ENCODE measurements at places on chromosomes 6 and 20.
A peak's percentile ranks its signal among the peaks of the same experiment; 100 is the strongest.

GRCh38 chr6:133681891-133682290 lies 207.0 kb upstream of the TCF21 start:
- DNase-seq, result no peak

DNA sequence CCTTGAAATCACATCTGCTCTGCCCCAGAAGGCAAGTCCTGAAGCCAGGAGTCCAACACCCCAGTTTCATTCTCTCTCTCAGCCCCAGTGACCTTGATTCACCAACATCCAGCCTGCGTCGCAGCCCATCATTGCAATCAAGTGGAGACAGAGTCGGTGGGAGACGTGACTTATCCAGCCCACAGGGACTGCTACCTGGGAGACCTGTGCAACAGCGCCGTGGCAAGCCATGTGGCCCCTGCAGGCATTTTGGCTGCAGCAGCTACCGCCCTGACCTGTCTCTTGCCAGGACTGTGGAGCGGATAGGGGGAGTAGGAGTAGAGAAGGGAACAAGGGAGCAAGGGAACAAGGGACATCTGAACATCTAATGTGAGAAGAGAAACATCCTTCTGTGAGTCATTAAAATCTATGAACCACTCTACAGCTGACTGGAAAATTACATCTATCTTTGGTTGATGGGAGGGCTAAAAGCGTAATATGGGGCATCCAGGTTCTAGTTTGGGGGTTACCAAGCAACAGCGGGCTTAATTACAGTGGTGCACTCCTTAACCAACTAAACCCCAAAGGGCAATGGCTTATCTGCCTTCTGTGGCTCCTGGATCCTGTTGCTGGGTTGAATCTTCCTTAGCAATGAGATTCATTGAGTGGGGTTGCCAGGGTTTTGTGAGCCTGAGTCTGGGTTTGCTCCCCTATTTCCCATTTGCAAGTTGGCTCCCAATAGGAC lies 2.5 kb downstream of the LY6G6D start:
- DNase-seq, result no peak

DNA sequence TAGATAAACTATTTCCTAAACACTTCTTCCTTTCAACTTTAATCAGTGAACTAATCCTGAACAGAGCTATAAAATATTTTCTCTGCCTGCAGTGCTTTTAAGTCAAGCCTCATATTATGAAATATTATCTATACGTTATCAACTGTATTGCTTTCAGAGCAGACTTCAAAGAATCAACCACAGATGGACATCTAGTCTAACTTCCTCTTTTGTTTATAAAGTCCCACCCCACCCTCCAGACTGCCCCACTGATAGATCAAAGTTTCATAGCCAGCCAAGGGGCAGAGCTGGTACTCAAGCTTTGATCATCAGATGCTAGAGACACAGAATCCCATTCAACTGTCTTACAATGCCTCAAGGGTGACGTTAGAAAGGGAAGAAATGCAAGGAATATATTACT lies 308.3 kb downstream of the LAMA2 start:
- DNase-seq, result no peak

GRCh38 chr6:129634411-129635230 lies 75.4 kb downstream of the ARHGAP18 start:
- DNase-seq, result no peak

- no peak for DNase-seq
Observed at GRCh38 chr6:143941852-143942627, 66.0 kb downstream of the PLAGL1 start.

DNA sequence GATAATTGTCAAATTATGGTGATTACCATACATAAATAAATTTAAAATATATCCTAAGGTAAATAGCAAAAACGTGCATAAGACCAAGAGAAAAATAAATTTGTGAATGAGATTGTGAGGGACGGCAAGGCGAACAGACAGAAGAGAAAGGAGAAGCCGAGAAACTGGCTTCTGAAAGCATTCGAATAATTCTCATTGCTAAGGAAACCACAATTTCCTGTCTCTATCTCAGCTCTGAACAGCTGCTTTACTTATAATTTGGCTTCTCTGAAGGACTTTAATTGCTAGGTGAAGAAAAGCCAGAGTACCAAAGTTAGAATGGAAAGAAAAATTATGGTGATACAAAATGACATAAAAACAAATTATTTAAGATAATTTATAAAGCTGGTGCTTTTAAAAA lies 79.0 kb upstream of the RGS17 start:
- no peak for DNase-seq

DNA sequence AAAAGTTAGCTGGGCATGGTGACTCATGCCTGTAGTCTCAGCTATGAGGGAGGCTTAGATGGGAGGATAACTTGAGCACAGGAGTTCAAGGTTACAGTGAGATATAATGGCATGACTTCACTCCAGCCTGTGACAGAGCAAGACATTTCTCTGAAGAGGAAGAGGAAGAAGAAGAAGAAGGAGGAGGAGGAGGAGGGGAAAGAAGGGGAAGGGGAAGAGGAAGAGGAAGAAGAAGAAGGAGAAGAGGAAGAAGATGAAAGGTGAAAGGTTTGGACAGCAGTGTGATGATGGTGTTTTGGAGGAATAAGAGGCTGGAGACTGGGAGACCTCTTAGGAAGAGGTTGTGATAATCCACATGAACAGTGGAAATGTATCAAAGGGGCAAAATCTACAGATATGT lies 410.7 kb upstream of the JAG1 start:
- no peak for DNase-seq

GRCh38 chr6:33147807-33148666 lies 44.2 kb downstream of the COL11A2 start:
- DNase-seq, result no peak

GRCh38 chr6:10389739-10390494 lies 25.0 kb downstream of the TFAP2A start:
- no peak for DNase-seq

DNA sequence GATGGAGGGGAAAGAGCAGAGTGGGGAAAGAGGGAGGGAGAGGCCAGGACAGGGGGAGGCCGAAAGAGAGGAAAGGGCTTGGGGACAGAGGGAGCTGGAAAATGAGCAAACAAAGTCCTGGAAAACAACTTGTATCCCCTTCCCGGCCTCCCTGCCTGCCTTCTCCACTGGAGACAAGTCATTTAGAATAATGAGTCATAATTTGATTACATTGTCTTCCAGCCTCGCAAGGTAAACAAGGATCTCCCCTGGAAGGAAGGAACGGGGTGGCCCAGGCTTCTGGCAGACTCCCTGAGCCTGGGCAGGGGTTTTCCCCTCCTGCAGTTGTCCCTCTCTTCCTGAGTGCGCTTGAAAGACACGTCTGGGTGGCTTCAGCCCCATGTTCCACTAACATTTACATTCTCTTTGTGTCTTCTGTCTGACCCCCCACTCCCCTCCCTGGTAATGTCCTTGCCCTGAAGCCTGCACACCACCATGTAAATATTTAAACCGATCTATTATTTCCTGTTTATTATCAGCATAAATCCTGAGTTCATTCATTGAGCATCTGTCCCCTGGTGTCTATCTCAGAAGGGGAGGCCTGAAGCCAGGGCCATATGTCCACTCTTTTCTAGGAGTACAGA lies 12.1 kb upstream of the MRPS18A start:
- DNase-seq, result no peak

DNA sequence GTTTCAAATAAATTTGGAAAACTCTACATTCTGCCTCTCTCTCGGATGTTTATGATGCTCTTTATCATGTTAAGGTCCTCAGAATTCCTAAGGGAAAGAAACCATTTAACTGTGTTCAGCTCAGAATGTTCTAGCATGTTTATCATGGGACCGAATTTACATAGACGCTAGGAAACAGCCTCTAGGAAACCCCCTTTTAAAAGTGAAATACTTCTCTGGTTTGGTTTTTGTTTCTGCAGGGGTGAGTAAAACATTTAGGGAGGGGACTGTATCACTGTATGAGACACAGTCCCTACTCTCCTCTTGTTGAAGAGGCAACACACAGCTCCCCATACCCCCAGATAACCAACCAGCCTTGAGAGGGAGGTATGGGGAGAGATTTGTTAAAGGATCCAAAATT lies 267.6 kb upstream of the SUPT3H start:
- DNase-seq, result no peak

- DNase-seq, result no peak
Observed at GRCh38 chr20:57735831-57736737, 26.3 kb upstream of the PMEPA1 start.

- peak; percentile 12 for DNase-seq
Observed at GRCh38 chr20:1434571-1435336, 31.9 kb downstream of the NSFL1C start.

DNA sequence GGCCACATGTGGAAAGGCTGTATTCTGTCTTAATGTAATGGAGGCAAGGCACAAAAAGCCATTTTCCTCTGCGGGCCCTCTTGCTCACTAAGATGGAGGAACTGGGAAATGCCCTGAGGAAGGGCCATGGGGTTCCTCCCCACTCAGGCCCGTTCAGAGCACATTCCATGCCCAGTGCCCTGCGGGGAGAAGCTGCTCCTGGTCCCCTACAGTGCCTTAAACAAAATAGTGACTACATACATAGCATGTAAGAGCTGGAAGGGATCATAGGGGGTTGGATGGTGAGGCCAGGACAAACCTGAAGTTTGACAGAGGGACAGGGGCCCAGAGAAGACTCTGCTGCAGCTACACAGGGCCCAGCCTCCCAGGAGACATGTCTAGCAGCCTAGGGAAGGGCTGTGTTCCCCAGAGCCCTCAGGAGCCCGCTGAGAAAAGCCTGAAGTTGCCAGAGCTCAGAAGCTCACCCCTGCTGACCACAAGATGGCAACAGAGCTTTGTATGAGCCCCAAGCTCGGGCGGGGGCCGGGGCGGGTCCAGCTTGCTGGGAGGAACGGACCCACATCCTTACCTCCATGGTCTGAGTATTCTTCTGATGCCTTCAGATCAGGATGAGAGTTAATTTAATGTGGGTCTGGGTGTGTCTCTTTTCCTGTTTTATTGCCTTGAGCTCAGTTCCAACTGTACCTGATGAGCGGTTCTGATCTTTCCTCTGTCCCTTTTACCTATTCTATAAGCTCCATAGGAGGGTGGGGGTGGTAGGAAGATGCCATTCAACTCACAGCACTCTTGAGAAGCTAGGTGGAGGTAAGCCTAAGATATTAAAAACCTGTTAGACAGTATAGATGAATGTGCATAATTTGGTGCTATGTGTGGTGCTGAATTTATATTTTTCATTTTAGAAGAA lies 242.9 kb downstream of the CDC5L start:
- DNase-seq, result no peak

DNA sequence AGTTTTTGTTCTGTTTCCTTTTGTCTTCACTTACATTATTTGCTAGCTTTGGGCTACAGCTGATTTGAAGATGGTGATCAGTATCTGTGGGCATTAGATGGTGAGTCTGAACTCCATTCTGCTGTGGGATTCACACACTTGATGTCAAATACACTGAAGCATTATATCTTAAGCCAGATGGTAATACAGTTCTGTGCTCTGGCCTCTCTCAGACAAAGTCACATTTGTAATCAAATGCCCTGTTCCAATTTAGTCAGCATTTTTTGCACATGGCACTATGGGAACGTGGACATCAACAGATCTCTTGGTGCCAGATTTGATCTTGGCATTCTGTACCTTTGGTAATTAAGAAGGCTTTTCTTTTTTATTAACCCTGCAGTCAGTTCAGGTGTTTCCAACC lies 56.0 kb downstream of the SASH1 start:
- no peak for DNase-seq

GRCh38 chr20:8335495-8336195 lies 203.6 kb downstream of the PLCB1 start:
- DNase-seq, result no peak

DNA sequence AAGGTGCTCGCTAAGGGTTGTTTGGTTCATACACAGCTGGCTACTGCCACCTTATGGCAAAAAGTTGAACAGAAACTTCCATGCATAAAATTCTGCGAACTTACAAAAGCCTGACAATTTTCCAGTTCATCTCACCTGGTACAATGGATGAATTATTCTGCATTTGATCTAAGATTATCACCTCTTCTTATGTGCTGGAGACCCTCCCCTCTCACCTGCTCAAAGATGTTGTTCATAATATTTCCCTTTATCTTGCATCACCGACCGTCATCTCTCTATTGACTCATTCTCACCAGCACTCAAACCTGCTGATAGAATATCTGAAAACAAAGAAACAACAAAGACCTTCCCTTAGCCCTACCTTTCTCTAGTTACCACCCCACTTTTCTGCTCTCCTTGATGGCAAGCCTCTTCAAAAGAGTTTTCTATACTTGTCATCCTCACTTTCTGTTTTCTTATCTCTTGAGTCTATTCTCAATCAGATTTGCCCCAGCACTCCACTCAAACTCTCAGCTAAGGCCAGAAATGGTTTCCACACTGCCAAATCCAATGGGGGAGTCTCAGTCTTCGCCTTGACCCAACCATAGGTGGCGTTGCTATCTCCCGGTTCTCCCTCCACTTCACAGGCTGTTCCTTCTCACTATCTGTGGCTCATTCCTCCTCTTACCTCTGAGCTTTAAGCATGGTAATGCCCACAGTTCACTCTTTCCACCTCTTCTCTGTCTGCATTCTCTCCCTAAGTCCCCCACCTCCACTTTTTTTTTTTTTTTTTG lies 25.8 kb downstream of the SNRNP48 start:
- no peak for DNase-seq

GRCh38 chr6:43171707-43172103 lies 636 bp downstream of the SRF start:
- no peak for DNase-seq

- no peak for DNase-seq
Observed at GRCh38 chr20:33276303-33277113, 6.5 kb upstream of the BPIFB1 start.

- no peak for DNase-seq
Observed at GRCh38 chr6:16578695-16579285, 182.5 kb downstream of the ATXN1 start.

- no peak for DNase-seq
Observed at GRCh38 chr6:100084316-100084990, 90.4 kb upstream of the MCHR2 start.

DNA sequence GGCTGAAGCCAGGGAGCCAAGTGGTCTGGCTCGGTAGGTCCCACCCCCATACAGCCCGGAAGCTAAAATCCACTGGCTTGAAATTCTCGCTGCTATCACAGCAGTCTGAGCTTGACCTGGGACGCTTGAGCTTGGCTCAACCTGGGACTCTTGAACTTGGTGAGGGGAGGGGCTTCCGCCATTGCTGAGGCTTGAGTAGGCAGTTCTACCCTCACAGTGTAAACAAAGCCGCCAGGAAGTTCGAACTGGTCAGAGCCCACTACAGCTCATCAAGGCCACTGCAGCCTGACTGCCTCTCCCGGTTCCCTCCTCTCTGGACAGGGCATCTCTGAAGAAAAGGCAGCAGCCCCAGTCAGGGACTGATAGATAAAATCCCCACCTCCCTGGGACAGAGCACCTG lies 1337.7 kb downstream of the HACE1 start:
- DNase-seq, result no peak

DNA sequence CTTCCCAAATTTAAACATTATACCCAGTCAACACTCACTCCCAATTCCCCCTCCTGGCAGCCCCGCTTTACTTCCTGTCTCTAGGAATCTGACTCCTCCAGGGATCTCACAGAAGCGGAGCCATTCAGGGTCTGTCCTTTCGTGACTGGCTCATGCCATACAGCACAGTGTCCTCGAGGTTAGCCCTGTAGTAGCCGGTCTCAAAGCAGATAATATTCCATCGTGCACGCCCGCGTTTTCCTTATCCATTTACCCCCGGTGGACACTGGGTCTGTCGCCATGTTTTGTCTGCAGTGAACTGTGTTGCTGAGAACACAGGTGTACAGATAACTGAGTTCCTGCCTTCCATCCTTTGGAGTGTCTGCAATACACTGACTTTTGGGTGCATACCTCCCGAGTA lies 95.3 kb downstream of the TTLL2 start:
- no peak for DNase-seq
